Stimulated activated CD4-positive, alpha-beta T cell treated with anti-CD3 and anti-CD28 coated beads, Interleukin-1b, Interleukin-23, amount 100 ng/mL, for 1 hour (primary cell): ENCODE measurements at places on chromosomes 1 and 21.

GRCh38 chr1:54152696-54153095, at the start of gene CDCP2:
CDCP2 (minus strand) TSS chr1:54153000; CDS start chr1:54152922, 78 bp downstream.
- no peak for DNase-seq

- DNase-seq, result no peak
Observed at GRCh38 chr1:190633488-190633887, 155.8 kb upstream of the BRINP3 start.

GRCh38 chr1:43488165-43488564, 34.4 kb upstream of the HYI start:
- DNase-seq, result no peak

DNA sequence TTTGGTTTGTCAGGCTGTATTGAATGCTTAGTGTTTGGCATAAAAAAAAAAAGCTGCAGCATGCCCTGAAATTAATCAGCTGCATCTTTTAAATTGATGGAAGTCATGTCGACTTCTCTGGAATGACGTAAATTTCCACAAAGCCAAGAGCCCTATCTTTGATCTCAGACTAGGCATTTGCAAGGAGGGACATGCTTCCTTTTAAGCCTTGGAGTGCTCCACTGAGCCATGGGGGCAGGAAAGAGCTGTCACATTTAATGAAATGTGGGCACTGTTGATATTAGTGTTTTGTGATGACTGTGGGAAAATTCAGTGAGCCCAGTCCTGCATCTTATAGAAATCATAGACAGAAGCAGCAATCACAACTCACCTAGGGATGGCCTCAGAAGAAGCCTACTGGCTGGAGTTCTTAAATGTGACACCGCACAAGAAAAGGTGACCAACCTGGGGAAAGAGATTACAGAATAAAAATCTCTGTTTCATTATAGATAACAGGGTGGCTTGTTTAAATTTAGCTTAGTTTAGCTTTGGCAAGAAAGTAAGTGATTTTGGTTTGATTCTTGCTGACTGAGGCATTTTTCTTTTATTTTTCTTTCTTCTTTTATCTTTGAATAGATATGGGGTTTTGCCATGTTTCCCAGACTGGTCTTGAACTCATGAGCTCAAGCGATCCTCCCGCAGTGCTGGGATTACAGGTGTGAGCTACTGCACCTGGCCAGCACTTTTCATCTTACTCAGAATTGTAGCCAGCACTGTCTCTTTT, 188.2 kb downstream of the HHAT start:
- DNase-seq, result no peak

DNA sequence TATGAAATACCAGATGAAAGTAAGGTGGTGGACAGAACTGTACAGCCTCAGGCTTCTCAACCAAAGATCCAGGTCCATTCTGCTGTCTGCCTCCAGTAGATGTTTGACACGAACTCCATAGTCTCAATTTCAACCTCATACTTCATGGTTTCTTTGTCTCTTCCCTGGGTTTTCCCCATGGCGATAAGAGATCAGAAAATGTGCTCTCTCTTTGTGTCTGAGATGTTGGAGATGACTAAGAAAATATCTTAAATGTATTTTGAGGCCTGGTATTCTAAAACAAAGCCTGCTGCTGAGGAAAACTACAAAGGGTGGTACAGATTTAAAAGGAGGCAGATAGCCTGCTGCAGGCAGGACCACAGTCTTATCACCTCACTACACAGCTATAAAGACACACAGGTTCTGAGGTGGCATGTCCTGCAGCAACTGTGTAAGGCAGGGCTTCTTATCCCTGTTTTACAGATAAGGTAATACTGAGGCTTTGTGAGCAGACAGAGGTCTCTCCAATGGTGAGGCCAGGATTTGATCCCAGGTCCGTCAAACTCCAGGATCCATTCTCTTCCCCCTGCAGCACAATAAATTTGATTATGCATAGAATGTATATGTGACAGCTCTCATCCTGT, 40.0 kb upstream of the CACNA1E start:
- DNase-seq, result no peak
